Mononuclear cell (primary cell): ENCODE measurements at places on chromosomes 1 and 21. TPM values are rescaled to one million over a fixed set of nuclear protein-coding genes. Genes with fewer than 3 reads are reported as not detected.

The SH3D21 gene
- total RNA-seq: 1.5 TPM

The SLC30A2 gene
- total RNA-seq: not detected

The SPATA45 gene
- total RNA-seq: not detected

The RNU1-3 gene
- total RNA-seq: under 0.01 TPM
